SK-N-SH (cell line): ENCODE measurements at places on chromosomes 5 and 9. TPM values are rescaled to one million over a fixed set of nuclear protein-coding genes. Genes with fewer than 3 reads are reported as not detected.

The MEIKIN gene
- not detected in 2 replicates for polyA plus RNA-seq

The AMACR gene
- 11.8 and 14.0 TPM in 2 replicates for polyA plus RNA-seq

The FBXW11 gene
- 37.5 and 51.1 TPM in 2 replicates for polyA plus RNA-seq

The PCDHGB5 gene
- 0.08 and 0.15 TPM in 2 replicates for polyA plus RNA-seq

The SLC34A1 gene
- polyA plus RNA-seq, result 0.03 TPM in 1 of 2 replicates, not detected in the other

The TRIM14 gene
- polyA plus RNA-seq, result 13.4 and 15.3 TPM in 2 replicates

The MEF2C gene
- 0.93 and 1.2 TPM in 2 replicates for polyA plus RNA-seq

The SH2D3C gene
- polyA plus RNA-seq, result 0.15 and 0.52 TPM in 2 replicates

The RELL2 gene
- 15.6 and 16.1 TPM in 2 replicates for polyA plus RNA-seq

The DND1 gene
- polyA plus RNA-seq, result 1.2 and 2.1 TPM in 2 replicates

The CDX1 gene
- polyA plus RNA-seq, result 0.23 and 0.26 TPM in 2 replicates

The DOCK2 gene
- 3.8 and 5.2 TPM in 2 replicates for polyA plus RNA-seq

The PCDHGA8 gene
- polyA plus RNA-seq, result 0.06 and 0.12 TPM in 2 replicates

The SOX30 gene
- 0.10 and 0.13 TPM in 2 replicates for polyA plus RNA-seq

The ZFP2 gene
- 0.29 and 0.33 TPM in 2 replicates for polyA plus RNA-seq

The ANKRD31 gene
- polyA plus RNA-seq, result 0.05 and 0.06 TPM in 2 replicates

The THBS4 gene
- polyA plus RNA-seq, result 0.58 and 1.1 TPM in 2 replicates

The RRAGA gene
- 103 and 106 TPM in 2 replicates for polyA plus RNA-seq

The IL4 gene
- polyA plus RNA-seq, result not detected in 2 replicates

The LCN15 gene
- polyA plus RNA-seq, result 0.08 TPM in 1 of 2 replicates, not detected in the other

The PTAR1 gene
- polyA plus RNA-seq, result 4.7 and 7.8 TPM in 2 replicates

The SEMA6A gene
- 0.18 and 0.29 TPM in 2 replicates for polyA plus RNA-seq

The PCDHB16 gene
- polyA plus RNA-seq, result 2.3 and 2.7 TPM in 2 replicates

The KIAA1958 gene
- polyA plus RNA-seq, result 1.5 and 1.6 TPM in 2 replicates

The ARID3C gene
- 0.08 and 0.11 TPM in 2 replicates for polyA plus RNA-seq

The FBP2 gene
- polyA plus RNA-seq, result not detected in 2 replicates

The BNC2 gene
- 8.8 and 9.6 TPM in 2 replicates for polyA plus RNA-seq

The CATSPER3 gene
- 0.26 and 0.37 TPM in 2 replicates for polyA plus RNA-seq

The KIF12 gene
- polyA plus RNA-seq, result 0.15 and 0.35 TPM in 2 replicates

The PAXX gene
- polyA plus RNA-seq, result 37.8 and 52.9 TPM in 2 replicates

The RMRP gene
- 64.9 and 157 TPM in 2 replicates for polyA plus RNA-seq

The ACER2 gene
- 1.3 and 2.2 TPM in 2 replicates for polyA plus RNA-seq

The RNF180 gene
- polyA plus RNA-seq, result 0.02 and 0.05 TPM in 2 replicates

The MAP1B gene
- polyA plus RNA-seq, result 47.5 and 48.5 TPM in 2 replicates

The CAMK2A gene
- polyA plus RNA-seq, result 0.05 and 0.10 TPM in 2 replicates

The ADAMTS6 gene
- polyA plus RNA-seq, result 15.0 and 25.8 TPM in 2 replicates

The ELOVL7 gene
- 0.05 and 0.07 TPM in 2 replicates for polyA plus RNA-seq

The PCDHGB2 gene
- polyA plus RNA-seq, result 3.7 and 4.5 TPM in 2 replicates

The CMYA5 gene
- polyA plus RNA-seq, result 0.12 and 0.21 TPM in 2 replicates

The BRD8 gene
- polyA plus RNA-seq, result 46.2 and 64.4 TPM in 2 replicates

The MARCOL gene
- polyA plus RNA-seq, result not detected in 2 replicates

The PCDHB7 gene
- 1.5 and 1.7 TPM in 2 replicates for polyA plus RNA-seq

The TEX48 gene
- 0.41 and 0.46 TPM in 2 replicates for polyA plus RNA-seq
